T-helper 9 cell (primary cell): ENCODE measurements at places on chromosomes 16 and 17.

GRCh38 chr16:70380248-70380918 is 33.7 kb downstream of the DDX19A start:
- peak; percentile 30 for DNase-seq

- DNase-seq, result no peak
Observed at GRCh38 chr16:1019231-1020090, 37.9 kb downstream of the SOX8 start.

GRCh38 chr17:63356337-63356757 is 89.8 kb downstream of the CYB561 start:
- no peak for DNase-seq

DNA sequence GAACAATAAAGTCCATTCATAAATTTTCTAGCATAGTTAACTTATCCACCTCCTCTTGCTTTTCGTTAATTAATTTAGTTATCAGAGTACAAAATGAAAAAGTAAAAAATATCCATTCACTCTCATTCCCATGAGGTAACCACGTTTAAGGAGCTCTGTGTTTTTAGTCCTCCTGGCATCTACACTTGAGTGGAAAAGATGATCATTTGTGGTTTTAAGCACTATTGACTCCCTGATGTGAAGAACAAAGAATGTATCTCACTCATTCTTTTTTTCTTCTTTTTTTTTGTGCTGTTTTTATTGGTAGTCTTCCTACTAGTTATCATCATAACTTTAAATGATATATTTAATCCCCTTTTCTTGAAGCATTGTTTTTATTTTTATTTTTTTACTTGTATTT is 26.1 kb downstream of the QPRT start:
- DNase-seq, result no peak

DNA sequence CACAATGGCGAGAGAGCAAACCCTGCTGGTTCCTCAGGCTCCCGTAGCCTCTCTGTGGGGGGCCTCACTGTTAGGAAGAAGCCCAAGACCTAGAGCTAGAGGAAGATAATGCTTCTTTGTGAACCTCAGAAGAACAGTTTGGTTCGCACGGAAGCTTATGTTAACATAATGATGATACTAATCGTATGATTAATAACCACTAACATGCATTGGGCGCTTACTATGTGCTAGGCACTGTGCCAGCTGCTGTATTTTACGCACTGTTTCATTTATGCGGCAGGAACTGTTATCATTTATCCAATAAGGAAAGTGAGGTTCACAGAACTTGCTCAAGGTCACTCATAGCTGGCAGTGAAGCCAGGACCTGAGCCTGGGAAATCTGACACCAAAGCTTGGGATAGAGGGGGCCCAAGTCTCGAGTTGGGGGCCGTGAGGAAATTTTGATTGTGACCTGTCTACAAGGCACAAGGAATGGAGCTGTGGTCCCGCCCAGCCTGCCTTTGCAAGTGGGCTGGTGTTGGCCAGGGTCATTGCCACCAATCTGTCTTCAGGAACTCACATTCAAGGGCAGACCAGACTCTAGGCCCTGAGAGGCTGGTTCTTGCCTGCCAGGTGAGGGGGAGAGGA is 6.8 kb downstream of the PRCD start:
- no peak for DNase-seq

- no peak for DNase-seq
Observed at GRCh38 chr17:6471531-6472465, 27.5 kb downstream of the PIMREG start.

- no peak for DNase-seq
Observed at GRCh38 chr17:80439499-80439898, 24.5 kb downstream of the ENDOV start.

DNA sequence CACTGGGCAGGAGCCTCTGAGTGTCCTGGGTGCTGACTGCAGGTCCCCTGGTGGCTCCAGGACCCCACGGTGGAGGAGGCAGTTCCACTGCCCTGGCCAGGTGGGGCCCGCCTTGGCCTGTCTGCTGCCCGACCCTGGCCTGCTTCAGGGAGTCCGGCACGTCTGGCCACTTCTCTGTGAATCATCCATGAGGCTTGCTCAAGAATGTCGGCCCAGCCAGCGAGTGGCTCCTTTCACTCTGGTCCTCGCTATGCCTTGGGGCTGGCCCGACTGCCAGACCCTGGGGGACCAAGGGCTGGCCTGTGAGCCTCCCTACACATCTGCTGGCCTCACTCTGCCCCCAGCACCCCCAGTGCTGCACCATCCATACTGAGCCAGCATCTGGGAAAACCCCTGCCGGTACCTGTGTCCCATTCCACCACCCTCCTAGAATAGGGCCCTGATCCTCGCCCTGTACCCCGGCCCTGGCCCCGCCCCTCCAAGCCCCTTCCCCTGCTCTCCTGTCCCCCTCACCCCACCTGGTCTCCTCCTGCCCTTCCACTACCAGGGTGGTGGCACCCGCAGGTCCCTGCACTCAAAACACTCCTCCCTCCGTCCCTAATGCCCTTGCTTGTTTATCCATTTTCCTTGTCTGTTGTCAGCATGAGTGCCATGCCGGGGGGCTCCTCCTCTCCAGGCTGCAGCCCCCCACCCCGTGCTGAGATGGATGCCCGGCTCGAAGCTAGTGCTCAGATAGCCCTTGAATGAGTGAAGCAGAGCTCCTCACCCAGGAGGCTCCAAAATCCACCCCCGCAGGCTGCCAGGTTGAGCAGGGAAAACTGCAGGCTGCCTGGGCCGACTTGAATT is 35.5 kb downstream of the ADCY7 start:
- DNase-seq, result no peak

- DNase-seq, result no peak
Observed at GRCh38 chr17:7767405-7768021, 50.0 kb downstream of the DNAH2 start.

DNA sequence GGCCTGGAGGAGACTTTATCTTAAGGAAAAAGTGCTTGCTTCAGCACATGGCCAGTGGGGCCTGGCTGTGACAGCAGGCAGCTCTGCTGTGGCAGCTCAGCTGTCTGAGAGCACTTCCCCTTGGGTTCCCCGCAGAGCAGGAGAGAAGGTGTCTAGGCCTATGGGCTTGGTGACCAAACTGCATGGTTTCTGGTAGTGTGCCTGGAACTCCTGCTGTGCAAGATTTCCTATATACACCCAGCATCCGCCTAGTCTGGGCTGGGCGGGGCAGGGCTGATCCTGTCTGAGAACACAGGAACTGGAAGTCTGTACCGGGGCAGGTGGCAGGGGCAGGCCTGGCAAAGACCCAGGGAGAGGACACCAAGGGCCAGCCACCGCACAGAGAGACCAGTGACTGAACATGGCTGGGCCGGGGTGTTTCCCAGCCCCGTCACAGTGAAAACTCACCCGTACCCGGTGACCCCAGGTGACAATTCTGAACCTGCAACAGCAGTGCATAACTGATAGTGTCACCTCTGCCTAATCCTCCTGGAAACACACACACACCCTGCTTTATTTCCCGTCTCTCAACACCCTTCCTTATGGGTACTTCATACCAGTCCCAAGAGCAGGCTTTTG is 39.3 kb downstream of the CHD9 start:
- peak; percentile 26 for DNase-seq

DNA sequence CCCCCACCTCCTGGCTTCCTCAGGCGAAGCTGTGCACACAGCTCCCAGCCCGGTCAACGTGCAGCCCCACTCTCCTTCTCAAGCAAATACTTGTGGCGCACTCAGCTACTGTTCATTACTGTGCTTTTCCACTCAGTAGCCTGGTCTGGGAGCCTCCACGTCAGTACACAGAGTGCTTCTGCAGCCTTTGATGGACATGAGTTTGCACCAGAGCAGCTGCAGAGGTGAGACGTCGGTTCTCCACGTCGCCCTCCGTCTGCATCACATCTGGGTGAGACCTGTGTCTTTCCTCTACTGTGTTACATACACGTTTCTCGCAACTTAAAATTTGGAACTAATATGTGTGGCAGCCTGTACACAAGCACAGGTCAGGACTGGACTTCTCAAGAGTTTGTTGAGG is 334.3 kb downstream of the C16orf95 start:
- no peak for DNase-seq

GRCh38 chr17:53353919-53354351 is 468.8 kb upstream of the KIF2B start:
- no peak for DNase-seq

GRCh38 chr16:22653876-22654275 is 143.2 kb downstream of the NPIPB5 start:
- no peak for DNase-seq

- no peak for DNase-seq
Observed at GRCh38 chr16:2858245-2859025, 465 bp upstream of the PRSS22 start.

GRCh38 chr16:31202414-31203375 is at the start of gene PYCARD:
Gene PYCARD, minus strand, starts transcription at chr16:31202760. Its CDS starts 70 bp downstream, at chr16:31202690.
- DNase-seq, result no peak

DNA sequence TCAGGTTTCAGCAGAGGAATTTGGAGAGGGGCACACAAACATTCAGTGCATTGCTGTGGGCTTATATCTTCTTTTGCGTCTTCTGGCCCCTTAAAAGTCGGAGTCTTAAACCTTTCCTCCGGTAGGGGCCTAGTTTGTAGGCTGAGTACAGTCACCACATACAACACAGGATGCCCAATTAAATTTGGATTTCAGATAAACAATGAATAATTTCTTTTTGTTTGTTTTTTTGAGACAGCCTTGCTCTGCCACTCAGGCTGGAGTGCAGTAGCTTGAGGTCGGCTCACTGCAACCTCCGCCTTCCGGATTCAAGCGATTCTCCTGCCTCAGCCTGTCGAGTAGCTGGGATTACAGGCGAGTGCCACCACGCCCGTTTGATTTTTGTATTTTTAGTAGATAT is 26.7 kb upstream of the ADORA2B start:
- no peak for DNase-seq

DNA sequence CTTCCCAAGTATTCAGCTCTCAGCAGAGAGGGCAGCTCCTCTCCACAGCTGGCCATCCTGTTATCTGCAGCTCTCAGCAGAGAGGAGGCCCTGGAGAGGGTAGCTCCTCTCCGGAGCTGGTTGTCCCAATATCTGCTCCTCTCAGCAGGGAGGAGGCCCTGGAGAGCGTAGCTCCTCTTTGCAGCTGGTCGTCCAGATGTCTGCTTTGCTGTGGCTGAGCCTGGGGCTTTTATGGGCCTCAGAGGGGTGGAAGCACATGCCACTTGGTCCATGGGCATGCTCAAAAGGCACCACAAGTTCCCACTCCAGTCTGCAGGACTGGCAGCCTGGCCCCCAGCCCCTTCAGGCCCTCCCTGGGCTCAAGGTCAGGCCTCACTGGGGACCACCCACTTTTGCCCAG is 314.3 kb downstream of the KCNJ2 start:
- no peak for DNase-seq

DNA sequence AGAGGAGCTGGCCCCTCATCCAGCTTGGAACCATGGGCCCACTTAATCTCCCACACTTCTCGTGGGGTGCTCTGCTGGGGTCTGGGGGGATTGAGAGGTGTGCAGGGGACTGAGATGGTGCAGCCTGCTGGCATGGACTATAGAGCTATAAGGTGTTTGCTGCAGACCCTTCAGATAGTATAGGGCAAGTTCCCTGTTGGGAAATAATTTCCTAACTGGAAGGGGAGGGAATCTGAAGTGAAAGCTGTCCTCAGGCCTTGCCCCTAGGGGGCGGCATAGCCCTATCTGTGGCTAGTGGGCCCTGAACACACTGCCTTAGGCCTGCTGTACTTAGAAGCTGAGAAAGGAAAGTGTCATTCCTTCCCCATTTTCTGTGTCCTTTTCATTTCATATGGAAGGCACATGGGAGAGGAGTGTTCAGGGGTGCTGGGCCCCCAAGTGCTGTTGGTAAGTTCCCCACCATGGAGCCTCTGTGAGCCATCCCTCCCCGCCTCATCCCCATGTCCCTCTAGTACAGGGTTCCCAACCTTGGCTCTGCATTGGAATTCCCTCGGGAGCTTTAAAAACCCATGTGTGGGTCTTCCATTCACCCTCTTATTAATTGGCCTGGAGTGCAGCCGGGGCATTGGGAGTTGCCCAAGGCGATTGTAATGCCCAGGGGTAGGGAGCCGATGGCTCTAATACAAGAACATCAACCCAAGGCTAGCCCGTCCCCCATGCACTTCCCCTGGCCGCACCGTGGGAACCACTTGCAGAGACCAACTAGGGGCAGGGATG is 19.7 kb downstream of the GOSR2 start:
- DNase-seq, result peak; percentile 29

DNA sequence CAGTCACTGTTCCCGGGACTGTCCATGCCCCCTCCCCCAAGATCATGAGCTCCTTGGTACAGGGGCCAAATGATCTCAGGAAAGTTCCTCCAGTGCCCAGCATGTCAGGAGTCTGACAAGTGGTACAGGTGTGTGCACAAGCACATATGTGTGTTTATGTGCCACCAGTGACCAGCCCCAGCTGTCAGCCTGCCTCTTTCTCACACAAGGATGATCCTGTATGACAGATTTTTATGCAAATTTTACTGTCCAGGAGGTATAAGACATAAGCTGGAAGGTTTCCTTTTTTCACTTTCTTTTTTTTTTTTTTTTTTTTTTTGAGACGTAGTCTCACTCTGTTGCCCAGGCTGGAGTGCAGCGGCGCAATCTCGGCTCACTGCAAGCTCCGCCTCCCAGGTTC is 31.4 kb upstream of the GFOD2 start:
- no peak for DNase-seq

DNA sequence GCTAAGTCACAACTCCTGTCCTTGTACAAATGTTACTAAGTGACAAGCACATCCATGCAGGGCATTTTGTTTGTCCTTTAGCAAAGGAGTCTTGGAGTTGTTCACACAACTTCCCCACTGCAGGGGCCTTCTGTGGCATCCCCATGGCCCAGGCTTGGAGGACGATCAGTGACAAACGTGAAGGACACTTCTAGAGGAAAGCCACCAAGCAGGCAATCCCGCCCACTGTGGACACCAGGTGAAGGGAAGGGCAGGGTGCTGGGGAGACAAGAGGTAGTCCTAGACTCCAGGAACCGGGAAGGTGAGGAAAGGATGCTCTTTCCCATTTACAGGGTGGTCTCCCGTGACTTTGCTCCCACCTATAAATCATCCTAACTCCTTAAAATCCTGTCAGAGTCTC is 4.1 kb downstream of the WDR45B start:
- no peak for DNase-seq

- no peak for DNase-seq
Observed at GRCh38 chr17:61414141-61414935, 14.7 kb downstream of the TBX2 start.
